ENCODE measurements at places on chromosomes 1 and 21.

DNA sequence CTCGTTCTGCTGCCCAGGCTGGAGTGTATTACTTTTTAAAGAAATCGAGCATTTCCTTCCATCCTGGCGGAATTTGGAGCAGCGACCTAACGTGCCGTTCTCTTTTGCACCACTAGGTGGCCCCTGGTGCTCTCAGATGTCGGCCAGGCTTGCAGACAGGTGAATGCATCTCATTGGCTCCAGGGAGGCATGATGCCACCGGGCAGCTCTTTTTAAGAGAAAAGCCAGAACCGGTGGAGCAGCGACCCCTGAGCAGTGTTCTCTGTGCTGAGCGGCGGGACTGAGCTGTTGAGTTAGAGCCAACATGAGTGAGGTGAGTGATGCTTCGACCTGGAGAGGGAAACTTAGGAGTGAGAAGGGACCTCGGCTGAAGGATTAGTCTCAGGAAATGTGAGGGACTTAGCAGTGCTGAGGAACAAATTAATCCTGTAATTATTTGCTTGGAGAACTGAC, at the start of gene PCP4:
PCP4 (plus strand) TSS at position 241 of the 453 bp plus-strand sequence; CDS start at position 305, 64 bp downstream.
- DNase-seq = peak; percentile 77

- no peak for DNase-seq
Observed at GRCh38 chr21:44071359-44072104, 35.7 kb upstream of the PWP2 start.

- DNase-seq = no peak
Observed at GRCh38 chr1:179831852-179832699, 45.5 kb downstream of the TOR1AIP2 start.

- DNase-seq = no peak
Observed at GRCh38 chr1:2868571-2869195, 67.2 kb upstream of the TTC34 start.

DNA sequence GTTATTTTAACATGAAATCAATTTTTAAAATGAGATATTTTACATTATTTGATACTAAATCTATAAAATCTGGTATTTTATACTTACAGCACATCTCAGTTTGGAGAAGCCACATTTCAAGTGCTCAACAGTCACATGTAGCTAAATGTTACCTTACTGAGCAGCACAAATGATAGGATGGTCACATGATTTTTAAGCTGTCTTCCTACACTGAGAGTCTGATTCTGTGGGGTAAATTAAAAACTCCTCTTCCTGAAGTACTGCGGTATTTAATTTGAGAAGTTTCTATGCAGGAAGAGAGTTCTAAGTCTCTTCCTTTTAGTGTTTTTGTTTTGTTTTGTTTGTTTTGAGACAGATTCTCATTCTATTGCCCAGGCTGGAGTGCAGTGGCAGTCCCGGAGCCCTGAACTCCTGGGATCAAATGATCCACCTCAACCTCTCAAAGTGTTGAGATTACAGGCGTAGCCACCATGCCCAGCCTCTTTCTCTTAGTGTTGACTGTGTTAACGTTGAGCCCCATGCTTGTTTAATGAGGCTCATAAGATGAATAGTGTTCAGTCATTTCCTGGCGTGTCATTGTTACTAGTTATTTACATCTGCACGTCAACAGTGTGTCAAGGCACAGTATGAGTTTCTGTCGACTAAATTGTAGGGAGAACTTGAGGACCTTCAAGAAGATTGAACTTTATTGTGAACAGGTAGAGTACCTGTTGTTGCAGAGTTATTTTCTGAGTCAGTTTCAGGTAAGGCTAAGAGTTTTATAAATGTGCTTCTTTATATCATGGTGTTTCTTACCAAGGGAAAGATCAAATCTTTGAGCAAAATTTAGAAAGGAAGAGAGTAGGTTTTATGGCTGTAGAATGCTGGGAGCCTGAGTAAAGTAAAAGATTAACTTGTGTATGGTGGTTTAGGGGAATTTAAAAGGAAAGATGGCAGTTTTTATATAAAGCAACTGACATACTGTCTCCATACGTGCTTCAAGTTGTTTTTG, 3.3 kb downstream of the CNST start:
- peak; percentile 13 for DNase-seq
